ENCODE measurements at places on chromosomes 5 and 9.

GRCh38 chr9:133873461-133873891 is 118.6 kb downstream of the VAV2 start:
- no peak for DNase-seq

GRCh38 chr5:4662756-4663155 is 477.4 kb upstream of the ADAMTS16 start:
- DNase-seq: no peak

- DNase-seq: peak; percentile 84
Measured at GRCh38 chr9:108994695-108995094, 18.6 kb downstream of the CTNNAL1 start.

DNA sequence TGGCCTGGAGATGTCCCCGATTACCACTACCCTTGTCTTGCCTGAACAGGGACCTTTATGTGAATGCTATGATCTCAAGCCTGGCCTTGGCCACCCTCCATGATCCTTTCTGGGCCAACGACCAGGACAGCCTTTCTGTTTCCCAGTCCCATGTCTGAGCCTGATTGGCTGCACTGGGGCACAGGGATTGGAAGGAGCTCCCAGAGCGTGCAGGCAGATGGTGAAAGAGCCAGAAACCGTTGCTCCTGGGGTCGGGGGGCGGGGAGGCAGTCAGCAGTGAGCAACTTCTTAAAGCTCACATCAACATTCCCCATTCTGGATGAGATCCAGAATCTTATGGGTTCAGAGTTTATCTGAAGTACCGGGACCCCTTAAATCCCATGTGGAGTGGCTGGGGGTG is 84.4 kb downstream of the INSYN2B start:
- no peak for DNase-seq

GRCh38 chr9:127566351-127567001 is 45.6 kb upstream of the STXBP1 start:
- no peak for DNase-seq

GRCh38 chr9:5448016-5448415 is 2.3 kb upstream of the CD274 start:
- DNase-seq: no peak

DNA sequence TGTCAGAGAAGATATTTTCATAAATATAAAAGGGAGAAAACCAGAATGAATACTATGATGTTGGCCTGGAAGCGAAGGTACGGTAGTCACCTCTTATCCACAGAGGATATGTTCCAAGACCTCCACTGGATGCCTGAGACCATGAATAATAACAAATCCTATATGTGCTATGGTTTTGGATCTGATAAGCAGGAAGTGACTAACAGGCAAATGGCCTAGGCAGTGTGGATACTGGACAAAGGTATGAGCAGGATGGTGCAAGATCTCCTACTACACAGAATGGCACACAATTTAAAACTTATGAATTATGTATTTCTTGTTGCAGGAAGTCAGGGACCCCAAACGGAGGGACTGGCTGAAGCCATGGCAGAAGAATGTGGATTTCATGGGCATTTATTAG is 48.2 kb downstream of the ADAMTS12 start:
- no peak for DNase-seq

- no peak for DNase-seq
Measured at GRCh38 chr5:27619982-27620381, 581.6 kb upstream of the CDH9 start.

DNA sequence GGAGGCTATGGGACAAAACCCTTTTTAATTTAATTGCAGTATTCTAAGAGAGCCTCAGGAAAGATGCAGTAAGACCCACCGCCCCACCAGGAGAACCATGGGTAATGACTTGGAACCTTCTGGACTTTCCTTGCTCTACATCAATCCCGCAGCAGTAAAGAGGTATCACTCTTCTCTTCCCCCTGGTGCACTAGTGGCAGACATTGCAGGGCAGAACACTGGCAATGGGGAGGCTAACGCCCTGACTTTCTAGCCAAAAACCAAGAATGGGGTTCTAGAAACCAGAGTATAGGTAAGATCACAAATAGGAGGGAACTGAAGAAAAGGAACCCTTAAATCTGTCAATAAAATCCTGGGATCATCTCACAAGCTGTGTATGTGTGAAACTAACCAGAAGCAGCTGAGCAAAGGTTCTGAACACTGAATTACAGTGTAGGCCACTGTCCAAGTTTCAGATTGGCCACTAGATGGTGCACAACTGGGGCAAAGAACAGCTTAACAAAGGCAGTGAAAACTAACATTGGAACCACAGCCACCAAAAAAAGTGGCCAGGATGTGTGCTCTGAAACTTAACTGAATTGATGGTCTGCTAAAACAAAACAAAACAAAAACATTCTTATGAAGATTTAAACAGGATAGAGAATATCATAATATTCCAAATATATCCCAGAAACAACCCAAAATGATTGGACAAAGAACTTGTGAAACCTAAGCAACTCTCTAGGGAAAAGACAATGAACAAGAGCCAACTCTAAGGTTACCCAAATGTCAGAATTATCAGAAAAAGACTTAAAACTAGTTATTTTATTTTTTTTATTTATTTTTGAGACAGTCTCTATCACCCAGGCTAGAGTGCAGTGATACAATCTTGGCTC is 6.6 kb upstream of the FAM151B start:
- DNase-seq: peak; percentile 19

DNA sequence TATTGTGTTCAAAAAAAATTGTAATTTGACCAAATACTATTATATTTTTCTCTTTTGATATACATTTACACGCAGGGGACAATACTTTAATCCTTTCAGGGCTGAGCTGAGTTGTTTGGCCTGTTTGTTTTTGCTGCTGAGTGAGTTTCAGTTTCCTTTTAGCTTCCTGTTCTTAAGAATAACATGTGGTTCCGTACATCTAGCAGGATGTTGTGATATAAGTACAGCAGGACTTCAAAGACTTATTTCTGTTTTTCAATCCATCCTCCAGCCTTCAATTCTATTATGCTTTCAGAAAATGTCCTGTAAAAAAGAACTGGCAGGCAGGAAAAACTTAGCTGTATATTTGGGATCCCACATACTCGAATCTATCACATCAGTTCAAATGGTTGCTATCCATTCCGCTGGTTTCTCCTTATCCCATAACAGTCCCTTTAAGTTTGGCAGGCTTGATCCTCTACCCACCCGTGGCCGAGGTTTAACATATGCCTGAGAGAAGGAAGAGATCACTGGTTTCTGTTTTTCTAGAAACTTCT is 1037.3 kb upstream of the ACO1 start:
- no peak for DNase-seq

DNA sequence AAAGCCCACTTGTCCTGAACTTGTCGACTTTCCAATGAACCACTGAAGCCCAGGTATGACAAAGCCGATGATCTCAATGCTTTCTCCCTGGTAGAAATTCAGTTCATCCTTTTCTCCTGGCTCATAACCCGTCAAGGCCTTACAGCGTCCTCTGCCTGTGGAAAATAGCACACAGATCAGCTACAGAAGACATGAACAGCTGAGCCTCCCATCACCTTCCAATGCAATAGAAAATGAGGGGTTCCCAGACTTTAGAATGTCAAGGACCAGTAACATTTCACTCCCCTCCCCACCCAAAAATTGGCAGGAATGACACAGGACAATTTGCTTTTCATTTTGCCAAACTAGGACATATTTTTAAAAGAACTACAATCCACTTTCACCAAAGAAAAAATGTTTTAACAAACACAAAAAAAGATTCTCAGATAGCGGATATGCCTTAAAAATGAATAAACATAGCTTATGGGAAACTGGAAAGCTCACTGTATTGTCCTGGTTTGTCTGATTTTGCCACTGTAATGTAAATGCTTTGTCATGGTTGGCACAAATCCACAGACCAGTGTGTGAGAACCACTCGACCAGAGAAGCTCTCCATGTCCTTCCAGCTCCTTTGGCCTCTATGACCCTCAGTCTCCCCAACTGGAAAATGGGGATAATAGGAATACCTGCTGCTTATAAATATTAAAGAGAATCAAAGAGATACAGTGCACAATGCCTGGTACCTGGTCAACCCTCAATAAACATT is 24.4 kb downstream of the SH3TC2 start:
- peak; percentile 68 for DNase-seq

DNA sequence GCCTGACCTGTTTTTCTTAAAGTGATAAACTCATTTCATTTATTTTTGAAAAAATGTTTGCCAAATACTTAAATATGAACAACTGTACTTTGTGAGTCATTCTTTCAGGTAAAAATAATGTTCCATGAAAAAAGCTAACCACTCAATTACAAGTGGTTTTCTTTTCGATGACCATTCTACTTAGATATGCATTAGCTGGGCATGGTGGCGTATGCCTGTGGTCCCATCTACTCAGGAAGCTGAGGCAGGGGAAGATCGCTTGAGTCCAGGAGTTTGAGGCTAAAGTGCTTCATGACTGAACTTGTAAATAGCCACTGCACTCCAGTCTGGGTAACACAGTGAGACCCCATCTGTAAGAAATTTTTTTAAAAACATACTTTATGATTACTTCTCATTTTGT is 4.0 kb upstream of the WDR70 start:
- DNase-seq: no peak

DNA sequence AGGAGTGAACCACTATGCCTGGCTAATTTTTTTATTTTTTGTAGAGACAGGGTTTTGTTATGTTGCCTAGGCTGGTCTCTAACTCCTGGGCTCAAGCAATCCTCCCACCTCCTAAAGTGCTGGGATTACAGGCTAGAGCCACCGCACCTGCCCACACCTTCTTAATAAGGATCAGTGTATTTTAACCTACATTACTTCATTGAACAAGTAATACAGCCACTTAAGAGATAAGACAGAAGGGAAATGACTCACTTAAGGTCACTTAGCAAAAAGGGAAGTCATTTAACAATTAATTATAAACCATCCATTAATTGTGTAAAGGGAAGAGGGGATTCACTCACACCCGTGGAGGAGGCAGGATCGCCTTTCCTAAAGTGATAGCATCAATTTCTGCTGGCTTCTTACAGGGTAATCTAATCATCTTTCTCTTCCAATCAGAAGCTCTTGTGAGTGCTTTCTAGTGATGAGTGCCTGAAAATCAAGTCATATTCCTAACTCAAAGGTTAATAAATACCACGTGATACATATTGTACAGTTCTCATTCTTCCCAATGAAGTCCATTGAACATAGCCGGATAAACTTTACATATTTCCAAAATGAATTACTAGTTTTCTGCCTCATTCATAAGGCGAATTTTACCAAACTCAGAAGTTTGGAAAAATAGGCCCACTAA is 3.5 kb downstream of the FBXW11 start:
- no peak for DNase-seq

GRCh38 chr9:6984941-6985578 is 227.3 kb downstream of the KDM4C start:
- DNase-seq: no peak

GRCh38 chr9:97046228-97046627 is 7.3 kb upstream of the CTSV start:
- no peak for DNase-seq

- no peak for DNase-seq
Measured at GRCh38 chr9:98870782-98871557, 63.5 kb downstream of the GALNT12 start.

DNA sequence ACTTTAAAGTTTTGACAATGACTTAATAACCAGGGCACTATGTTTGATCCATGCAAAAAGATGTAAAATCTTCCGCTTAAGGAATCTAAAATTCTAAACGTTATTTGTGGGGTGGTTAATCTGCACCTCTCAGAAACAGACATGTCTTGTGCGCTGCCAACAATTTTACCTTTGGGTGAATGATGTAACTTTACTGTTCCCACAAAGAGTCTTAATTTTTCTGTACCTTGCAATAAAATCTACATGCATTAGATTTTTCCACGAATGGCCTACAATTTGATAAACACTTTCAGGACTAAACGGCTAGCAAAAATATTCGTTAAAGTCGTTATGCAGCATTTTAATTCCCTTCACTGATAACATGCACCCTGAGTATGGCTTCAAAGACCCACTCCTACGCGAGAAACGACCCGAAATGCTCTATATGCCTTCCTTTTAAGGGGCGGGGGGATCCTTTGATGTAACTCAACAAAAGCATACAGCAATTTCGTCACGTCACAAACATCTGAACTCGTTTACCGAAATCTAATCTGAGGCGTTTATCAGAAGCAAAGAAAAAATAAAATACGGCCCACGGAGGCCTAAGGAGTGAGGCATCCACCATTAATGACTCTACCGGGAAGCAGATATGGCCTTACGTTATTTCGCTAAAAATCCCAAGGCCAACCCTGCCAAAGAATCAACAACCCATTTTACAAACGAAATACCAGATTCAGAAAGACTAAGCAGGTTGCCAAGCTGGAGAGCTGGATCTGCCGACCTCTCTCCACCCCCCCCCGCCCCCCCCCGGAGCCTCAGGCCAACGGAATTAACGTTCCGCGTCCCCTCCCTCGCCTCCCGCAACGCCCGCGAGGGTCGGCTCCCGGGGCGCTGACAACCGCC is 621 bp downstream of the AK6 start:
- DNase-seq: no peak

- DNase-seq: no peak
Measured at GRCh38 chr5:18195910-18196309, 561.6 kb downstream of the TAF11L14 start.

DNA sequence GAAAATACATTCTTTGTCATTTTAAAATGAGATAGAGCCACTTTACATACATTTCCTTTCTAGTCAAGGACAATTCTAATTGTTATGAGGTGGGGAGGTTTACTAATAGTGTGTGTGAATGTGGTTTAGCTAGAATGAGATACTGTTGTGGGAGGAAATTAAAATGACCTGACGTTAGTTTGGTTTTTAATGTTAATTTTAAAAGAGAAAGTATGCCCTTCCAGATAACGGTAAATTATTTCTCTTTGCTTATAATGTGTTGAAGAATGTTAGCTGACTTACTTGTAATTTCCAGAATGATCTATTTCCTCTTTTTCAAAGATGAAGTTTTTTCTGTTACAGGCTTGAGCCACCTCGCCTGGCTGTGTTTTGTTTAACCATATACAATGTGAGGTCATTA is 1.7 kb upstream of the TAF7 start:
- DNase-seq: no peak

- no peak for DNase-seq
Measured at GRCh38 chr9:26172301-26172700, 494.1 kb upstream of the TUSC1 start.

- DNase-seq: no peak
Measured at GRCh38 chr5:6730407-6730806, 17.2 kb downstream of the TENT4A start.

DNA sequence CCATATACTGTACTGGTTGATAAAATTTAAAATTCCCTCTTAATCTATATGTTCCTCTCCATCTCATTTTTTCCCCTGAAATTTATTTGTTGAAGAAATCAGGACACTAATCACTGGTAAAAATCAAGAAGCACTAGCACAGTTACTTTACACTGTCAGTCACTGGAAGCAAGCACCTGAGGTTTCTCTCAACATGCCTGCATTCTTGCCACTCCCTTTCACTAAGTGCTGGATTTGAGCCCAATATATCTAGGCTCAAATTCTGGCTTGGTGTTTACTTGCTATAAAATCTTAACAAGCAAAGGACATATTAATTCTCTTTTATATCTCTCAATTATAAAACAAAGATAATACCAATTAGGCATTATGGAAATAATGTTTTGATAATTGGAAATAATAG is 58.6 kb downstream of the DIAPH1 start:
- no peak for DNase-seq
